ENCODE measurements at places on chromosomes 2 and 18.
A peak's percentile ranks its signal among the peaks of the same experiment; 100 is the strongest.

DNA sequence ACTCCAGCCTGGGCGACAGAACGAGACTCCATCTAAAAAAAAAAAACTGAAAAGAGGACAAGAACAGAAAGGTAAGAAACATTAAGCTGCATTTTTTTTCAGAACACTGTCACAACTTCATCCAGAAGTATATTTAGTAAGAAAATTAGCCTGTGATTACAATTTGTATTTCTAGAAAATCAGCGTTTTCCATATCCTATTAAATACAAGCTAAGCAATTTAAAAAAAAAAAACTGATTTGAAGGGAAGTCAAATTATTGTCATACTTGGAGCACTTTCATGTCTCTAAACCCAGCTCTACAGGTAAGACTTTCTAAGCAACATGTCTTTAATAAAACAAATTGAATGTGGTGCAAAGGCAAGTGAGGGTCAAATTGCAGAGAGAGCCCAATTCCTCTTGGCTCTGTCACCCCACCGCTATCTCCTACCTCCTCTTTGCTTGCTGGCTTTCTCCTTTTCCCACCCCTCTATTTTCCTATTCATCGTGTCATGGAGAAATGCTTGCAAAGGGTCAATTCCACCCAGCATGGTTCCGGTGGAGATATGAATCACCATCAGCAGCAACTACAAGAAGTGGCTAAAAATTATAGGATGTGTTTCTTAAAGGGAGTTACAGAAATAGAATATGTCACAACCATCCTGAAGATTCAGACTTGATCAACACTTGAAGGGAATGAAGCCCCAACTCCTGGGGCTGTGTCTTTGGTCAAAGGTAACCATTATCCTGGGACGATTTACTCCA lies 68.4 kb upstream of the BCL11A start:
- no peak for DNase-seq

DNA sequence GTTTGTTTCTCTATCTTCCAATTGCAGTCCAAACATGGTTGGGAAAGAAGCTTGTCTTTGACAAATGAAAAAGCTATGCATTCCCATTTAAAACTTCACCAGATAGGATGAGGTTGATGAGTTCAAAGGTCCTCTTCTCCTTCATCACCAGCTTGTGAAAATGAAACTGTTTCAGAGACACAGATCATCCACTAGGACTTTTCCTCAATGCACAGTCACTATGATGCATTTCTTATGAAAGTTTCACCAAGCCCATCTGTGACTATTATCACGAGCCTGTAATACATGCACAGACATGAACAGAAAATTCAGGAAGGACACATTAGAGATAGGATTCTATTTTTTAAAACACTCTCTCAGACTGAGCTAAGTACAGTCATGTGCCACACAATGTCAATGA lies 644.4 kb downstream of the PLCL1 start:
- no peak for DNase-seq

DNA sequence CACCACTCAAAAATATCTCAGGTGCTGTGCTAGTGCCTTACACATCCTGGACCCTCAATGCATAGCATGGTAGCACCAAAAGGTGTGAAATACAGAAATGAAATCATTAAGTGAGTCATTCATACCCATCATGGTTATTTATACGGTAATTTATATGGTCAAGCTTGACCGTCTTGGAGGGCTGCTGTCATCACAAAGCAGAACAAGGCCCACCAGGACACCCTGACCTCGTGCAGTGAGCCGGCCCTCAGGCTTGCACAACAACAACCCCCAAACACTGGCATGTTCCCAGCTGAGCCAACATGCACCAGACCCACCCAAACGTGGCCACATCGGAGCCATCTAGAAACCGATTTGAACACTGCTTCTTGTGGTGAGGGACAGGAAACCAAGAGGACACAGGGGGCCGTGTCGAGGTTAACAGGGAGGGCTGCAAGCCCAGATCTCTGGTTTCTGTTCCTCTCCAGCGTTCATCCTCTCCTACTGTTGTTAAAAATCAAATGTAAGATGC lies 378.5 kb upstream of the ID2 start:
- peak; percentile 25 for DNase-seq

DNA sequence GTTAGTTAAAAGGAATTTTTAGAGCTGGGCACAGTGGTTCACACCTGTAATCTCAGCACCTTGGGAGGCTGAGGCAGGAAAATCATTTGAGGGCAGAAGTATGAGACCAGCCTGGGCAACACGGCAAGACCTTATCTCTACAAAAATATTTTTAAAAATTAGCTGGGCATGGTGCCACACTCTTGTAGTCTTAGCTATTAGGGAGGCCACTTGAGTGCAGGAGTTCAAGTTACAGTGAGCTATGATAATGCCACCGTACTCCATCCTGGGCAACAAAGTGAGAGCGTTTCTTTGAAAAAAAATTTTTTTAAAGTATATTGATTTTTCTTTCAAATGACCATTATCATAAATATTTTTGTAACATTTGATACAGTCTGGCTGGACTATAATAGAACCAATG lies 93.6 kb upstream of the FAM117B start:
- no peak for DNase-seq

DNA sequence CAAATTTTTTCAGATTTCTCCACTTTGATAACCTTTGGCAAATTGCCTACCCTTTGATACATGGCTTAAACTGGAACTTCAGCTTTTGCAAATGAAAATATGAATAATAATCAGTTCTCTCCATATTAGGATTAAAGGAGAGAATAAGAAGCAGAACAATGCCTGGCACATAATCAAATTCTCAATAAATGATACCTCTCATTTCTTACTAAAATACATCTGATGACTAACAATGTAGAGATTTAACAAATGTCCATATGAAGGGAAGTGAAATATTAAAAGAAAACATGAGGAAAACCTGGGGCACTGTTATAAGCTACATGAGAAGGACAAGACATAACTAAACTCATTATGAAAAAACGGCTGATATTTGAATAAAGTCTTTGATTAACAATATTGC lies 1103.6 kb downstream of the LRP1B start:
- peak; percentile 26 for DNase-seq

GRCh38 chr2:138831691-138832090 lies 51.5 kb upstream of the NXPH2 start:
- DNase-seq, result no peak

- no peak for DNase-seq
Observed at GRCh38 chr2:17362956-17363355, 155.3 kb downstream of the RAD51AP2 start.

DNA sequence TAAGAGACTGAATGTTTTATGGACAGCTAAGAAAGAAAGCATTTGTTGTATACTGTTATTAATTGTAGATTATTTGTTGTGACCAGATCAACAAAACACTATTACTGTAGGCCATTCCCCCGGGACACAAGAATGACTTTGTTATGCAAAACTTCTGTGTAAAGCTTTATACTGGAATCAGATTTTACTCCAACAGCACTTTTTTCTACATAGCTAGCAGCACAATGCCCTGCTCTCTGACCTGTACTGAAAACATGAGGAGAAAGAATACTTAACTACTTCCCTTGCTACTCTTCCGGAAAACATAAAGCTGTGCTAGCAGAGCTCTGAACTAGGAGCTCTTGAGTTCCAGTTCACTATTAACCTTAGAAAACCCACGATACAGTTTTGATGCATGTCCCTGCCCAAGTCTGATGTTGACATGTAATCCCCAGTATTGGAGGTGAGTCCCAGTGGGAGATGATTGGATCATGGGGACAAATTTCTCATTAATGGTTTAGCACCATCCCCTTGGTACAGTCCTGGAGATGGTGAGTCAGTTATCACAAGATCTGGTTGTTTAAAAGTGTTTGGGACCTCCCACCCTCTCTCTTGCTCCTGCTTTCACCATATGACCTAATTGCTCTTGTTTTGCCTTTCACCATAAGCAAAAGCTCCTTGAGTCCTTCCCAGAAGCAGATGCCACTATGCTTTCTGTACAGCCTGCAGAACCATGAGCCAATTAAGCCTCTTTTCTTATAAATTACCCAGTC lies 601.1 kb upstream of the PIK3C3 start:
- no peak for DNase-seq

DNA sequence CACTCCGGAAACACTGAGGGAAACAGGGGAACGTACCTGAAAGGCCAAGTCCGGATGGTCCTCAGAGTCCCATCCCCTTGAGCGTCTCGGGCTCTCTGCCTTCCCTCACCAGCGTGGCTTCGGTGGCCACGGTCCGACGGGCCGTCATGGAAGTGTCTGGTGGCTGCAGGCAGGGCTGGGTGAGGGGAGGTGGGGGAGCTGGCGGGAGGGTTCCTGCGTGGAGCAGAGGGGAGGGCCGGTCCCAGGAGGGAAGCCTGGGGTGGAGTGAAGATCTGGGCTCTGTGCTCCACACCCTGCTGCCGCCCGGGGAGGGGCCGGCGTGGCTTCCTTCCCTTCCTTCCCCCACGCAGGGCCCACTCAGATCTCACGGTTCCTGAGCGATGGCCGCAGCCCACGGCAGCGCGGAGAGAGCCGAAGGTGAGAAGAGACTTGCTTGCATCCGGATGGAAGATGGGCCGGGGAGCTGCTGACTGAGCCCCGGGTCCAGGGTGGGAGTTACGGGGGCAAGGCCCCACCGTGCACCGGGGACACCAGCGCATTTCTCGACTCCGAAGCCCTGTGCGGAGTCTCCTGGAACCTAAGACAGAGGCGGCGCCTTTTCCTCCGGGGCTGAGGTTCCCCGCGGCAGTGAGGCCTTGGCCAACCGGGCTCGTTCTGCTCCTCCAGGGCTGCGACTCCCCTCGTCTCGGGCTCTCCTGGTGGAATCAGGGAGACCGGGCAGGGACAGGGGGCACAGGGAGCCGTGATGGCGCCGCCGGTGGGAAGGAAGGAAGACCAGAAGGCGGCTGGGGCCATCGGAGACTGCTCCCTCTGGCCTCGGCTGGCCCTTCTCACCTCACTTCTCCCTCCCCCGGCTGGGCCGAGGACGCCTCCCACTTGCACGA lies 49.1 kb downstream of the KCNF1 start:
- no peak for DNase-seq

GRCh38 chr2:207902821-207903220 lies 122.5 kb downstream of the PLEKHM3 start:
- peak; percentile 14 for DNase-seq

- no peak for DNase-seq
Observed at GRCh38 chr2:224957540-224958461, 84.5 kb downstream of the DOCK10 start.

Measured in fibroblast of skin of right biceps (primary cell).